Uterine smooth muscle cell (primary cell): ENCODE measurements at places on chromosomes 1 and 21. TPM values are rescaled to one million over a fixed set of nuclear protein-coding genes. Genes with fewer than 3 reads are reported as not detected.

The CFAP410 gene
- total RNA-seq = 10.8 and 13.1 TPM in 2 replicates

The C1orf53 gene
- 3.8 and 4.6 TPM in 2 replicates for total RNA-seq

The ARHGAP30 gene
- not detected in 2 replicates for total RNA-seq

The OR10Z1 gene
- total RNA-seq = under 0.01 and 0.22 TPM in 2 replicates

The CFAP57 gene
- 0.22 and 0.75 TPM in 2 replicates for total RNA-seq
